ENCODE measurements at places on chromosomes 7 and 10.

GRCh38 chr10:131251146-131251541 is 60.4 kb downstream of the TCERG1L start:
- DNase-seq = no peak

DNA sequence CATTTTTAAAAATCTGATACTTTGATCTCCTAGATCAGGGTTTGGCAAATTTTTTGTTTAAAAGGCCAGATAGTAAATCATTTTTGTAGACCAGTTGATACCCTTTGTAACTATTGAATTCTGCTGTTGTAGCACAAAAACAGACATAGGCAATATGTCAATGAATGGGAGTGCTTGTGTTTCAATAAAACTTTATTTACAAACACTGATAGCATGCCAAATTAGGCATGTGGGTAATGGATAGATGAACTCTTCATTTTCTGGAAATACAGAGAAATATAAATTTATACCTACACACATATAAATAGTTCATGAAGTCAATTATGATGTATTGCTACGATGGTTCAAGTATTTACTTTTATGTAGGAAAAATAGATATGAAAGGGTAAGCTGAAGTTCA is 60.4 kb downstream of the SEMA3A start:
- no peak for DNase-seq

GRCh38 chr7:155007947-155008346 is 5.0 kb upstream of the PAXIP1 start:
- no peak for DNase-seq

DNA sequence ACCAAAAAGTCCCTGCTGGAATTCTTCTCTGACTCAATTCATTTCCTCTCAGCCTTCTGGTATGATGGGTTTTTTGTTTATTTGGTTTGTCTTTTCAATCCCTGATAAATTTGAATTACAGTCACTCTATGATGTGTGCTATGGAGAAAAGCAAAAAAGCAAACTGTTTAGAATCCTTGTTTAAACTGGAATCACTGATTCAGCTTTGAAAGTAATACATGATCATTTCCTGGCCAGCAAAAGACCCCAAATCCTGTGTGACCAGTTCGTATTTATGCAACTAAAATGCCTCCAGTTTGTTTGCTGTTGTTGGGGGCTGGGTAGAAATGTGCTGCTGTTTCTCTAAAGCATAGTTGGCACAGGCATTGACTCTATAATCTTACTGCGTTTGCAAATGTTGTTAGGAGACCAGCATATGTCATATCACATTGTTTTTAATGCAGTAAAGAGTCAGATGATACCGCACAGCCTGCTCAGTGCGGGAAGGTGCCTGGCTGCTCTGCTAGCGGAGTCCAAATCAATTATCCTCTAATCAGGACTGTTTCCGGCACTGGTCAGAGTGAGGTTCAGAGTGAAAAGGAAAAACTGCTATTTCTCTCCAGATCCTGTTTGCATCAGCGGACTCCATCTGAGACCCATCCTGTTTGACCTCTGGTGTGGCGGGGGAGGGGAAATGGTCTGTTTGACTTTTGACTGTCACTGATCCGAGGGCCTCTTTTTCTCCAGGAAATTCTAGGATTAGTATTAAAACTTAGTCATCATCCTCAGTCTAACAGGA is 40.6 kb upstream of the ADD3 start:
- no peak for DNase-seq

DNA sequence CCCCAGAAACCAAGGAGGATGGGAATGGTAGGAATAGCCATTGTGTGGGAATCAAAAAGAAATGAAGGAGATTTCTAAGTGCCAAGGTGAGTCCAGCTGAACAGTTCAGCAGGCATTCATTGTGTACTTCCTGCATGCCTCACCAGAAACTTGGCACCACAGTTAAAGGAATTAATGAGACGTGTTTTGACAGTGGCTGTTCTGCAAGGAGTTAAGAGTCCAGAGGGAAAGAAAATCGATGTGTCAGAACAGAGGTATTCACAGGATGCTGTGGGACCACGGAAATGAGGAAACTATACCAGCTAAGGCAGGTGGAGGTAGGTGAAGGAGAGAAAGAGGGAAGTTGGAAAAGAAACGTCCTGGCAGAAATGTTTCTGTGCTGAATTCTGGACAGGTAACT is 78.1 kb downstream of the PRKCQ start:
- DNase-seq = no peak

All from type B pancreatic cell (in vitro differentiated cells).